ENCODE measurements at places on chromosomes 5 and 9. TPM values are rescaled to one million over a fixed set of nuclear protein-coding genes. Genes with fewer than 3 reads are reported as not detected.

OTP gene
- not detected for total RNA-seq

PHF24 gene
- 0.16 TPM for total RNA-seq

SV2C gene
- total RNA-seq = not detected

LRRC8A gene
- 27.0 TPM for total RNA-seq

SURF2 gene
- 14.6 TPM for total RNA-seq

CCL28 gene
- total RNA-seq = 1.4 TPM

MAN1B1 gene
- 73.7 TPM for total RNA-seq

ACTBL2 gene
- under 0.01 TPM for total RNA-seq

HAPLN1 gene
- total RNA-seq = 0.77 TPM

PCDHA10 gene
- total RNA-seq = 0.26 TPM

NUTM2F gene
- not detected for total RNA-seq

TMEM174 gene
- total RNA-seq = not detected

RIGI gene
- 6.1 TPM for total RNA-seq

REEP2 gene
- total RNA-seq = 16.4 TPM

SLC45A2 gene
- total RNA-seq = under 0.01 TPM

INSYN2B gene
- 2.9 TPM for total RNA-seq

PCDHGA12 gene
- total RNA-seq = 7.4 TPM

All from bronchial smooth muscle cell (primary cell).